Chondrocyte (in vitro differentiated cells): ENCODE measurements at places on chromosomes 3 and 15. TPM values are rescaled to one million over a fixed set of nuclear protein-coding genes. Genes with fewer than 3 reads are reported as not detected.

Gene SLC28A1
- not detected in 3 replicates for total RNA-seq

Gene CFAP92
- not detected in 3 replicates for total RNA-seq

Gene JMJD7
- 4.9 to 5.4 TPM (median 5.2 TPM) in 3 replicates for total RNA-seq

- H3K4me3 ChIP-seq = no peak overlapping the region
- no peak overlapping the region for H3K27ac ChIP-seq
- H3K36me3 ChIP-seq = peaks cover 1% of the 10 kb centered on the region
- no peaks in the 10 kb centered on the region for H3K27me3 ChIP-seq
These were observed 178.4 kb upstream of the STT3B start for GRCh38 chr3:31354373-31354772.

GRCh38 chr3:155252535-155252934 is 40.9 kb downstream of the STRIT1 start:
- H3K4me3 ChIP-seq = no peak overlapping the region
- H3K27ac ChIP-seq = no peak overlapping the region
- H3K36me3 ChIP-seq = peaks cover 2% of the 10 kb centered on the region
- DNase-seq = no peak

- H3K4me1 ChIP-seq = no peaks in the 10 kb centered on the region
- DNase-seq = peak; percentile 87
- no peaks in the 10 kb centered on the region for H3K36me3 ChIP-seq
These were observed at the start of gene REC114 for GRCh38 chr15:73442968-73443367. REC114 (plus strand) TSS chr15:73443164; CDS start chr15:73443186, 22 bp downstream.

Gene PLIN1
- 0.17 to 0.44 TPM in 2 of 3 replicates, not detected in the other for total RNA-seq

Gene GALNT15
- 0.28 to 1.2 TPM (median 0.40 TPM) in 3 replicates for total RNA-seq

DNA sequence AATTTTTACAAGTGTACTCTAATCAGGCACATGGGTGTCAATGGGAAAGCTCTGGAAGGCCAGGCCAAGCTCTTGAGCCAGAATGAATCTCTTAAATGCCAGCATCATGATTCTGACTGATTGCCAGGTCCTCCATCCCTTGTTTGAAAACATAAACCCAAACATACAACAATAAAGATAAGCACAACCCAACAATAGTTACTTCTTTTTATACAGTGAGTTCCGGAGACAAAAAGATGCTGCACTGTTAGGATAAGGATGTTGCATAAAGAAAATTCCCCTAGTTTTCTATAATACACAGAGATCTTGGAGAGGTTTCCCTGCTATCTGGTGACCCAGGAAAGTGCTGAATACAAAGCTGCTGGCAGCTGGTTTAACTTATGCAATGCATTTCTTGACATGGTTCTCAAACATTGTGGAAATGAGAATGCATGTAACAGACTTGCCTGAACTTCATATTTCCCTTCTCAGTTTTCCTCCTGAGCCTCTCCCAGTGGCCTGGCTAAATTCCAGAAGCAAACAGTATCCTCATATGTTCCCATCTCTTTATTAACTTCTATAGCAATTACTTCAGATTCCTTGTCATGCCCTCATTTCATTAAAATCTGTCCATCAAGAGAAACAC is 180.1 kb upstream of the PRICKLE2 start:
- no peaks in the 10 kb centered on the region for H3K27me3 ChIP-seq
- H3K27ac ChIP-seq = peak overlapping the region; percentile 4
- no peak overlapping the region for H3K4me3 ChIP-seq
- no peaks in the 10 kb centered on the region for H3K36me3 ChIP-seq
- DNase-seq = no peak

DNA sequence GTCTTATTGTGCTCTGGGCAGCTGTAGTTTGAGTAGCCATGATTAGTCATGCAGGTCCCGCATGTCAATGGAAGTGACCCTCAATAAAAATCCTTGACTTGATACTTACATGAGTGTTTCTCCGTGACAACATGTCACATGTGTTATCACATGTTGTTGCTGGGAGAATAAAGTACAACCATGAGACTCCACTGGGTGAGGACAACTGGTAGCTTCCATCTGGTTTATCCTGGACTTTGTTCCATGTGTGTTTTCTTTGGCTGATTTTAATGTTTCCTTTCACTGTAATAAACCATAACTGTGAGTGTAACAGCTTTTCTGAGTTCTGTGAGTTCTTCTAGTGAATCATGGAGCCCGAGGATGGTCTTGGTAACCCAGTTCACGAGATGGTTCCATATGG is 63.1 kb upstream of the NDN start:
- no peaks in the 10 kb centered on the region for H3K36me3 ChIP-seq
- no peak for DNase-seq
- H3K4me1 ChIP-seq = no peaks in the 10 kb centered on the region

Gene PATL2
- total RNA-seq = not detected in 3 replicates

Gene IQCH
- total RNA-seq = 1.00 to 1.4 TPM (median 1.0 TPM) in 3 replicates

DNA sequence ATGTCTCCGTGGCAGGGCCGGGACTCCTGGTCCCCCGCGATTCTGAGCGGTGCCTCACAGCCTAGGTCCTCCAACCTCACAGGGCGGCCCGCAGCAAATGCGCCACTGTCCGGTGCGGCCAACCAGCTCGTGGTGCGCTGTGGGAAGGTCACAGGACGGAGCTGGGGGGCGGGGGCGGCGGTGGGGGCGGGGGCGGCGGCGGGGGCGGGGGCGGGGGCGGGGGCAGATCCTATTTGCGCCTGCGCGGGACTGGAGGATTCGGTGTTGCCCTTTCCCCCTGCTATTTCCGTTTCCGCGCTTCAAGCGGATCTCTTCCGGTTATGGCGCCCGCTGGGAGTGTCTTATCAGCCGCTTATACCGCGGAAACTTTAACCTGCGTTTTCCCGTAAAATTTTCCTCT is 106.7 kb upstream of the SNRPN start:
- peaks cover 6% of the 10 kb centered on the region for H3K27me3 ChIP-seq
- H3K36me3 ChIP-seq = no peaks in the 10 kb centered on the region
- peak overlapping the region; percentile 63 for H3K4me3 ChIP-seq
- DNase-seq = no peak
- no peaks in the 10 kb centered on the region for H3K4me1 ChIP-seq
- H3K27ac ChIP-seq = no peak overlapping the region

Gene AMT
- total RNA-seq = 4.8 to 6.1 TPM (median 6.0 TPM) in 3 replicates

GRCh38 chr3:64560791-64561190 is 127.0 kb downstream of the ADAMTS9 start:
- no peaks in the 10 kb centered on the region for H3K36me3 ChIP-seq
- no peak overlapping the region for H3K4me3 ChIP-seq
- no peak overlapping the region for H3K27ac ChIP-seq
- H3K27me3 ChIP-seq = peaks cover 2% of the 10 kb centered on the region
- DNase-seq = no peak
- no peaks in the 10 kb centered on the region for H3K4me1 ChIP-seq

GRCh38 chr15:72866182-72866581 is 82.6 kb upstream of the ADPGK start:
- peak overlapping the region; percentile 71 for H3K27ac ChIP-seq
- H3K4me1 ChIP-seq = peaks cover 16% of the 10 kb centered on the region
- H3K27me3 ChIP-seq = peaks cover 32% of the 10 kb centered on the region
- DNase-seq = no peak
- no peak overlapping the region for H3K4me3 ChIP-seq

Gene FOXL2
- total RNA-seq = 0.18 to 0.22 TPM in 2 of 3 replicates, not detected in the other

Gene OR5AC2
- total RNA-seq = not detected in 3 replicates

Gene GRAMD1C
- 1.2 to 2.3 TPM (median 1.6 TPM) in 3 replicates for total RNA-seq

- no peaks in the 10 kb centered on the region for H3K27me3 ChIP-seq
- no peaks in the 10 kb centered on the region for H3K36me3 ChIP-seq
- peaks cover 4% of the 10 kb centered on the region for H3K4me1 ChIP-seq
- no peak overlapping the region for H3K4me3 ChIP-seq
These were observed 37.8 kb upstream of the TRH start for GRCh38 chr3:129936757-129937156.

GRCh38 chr3:12187448-12188327 is 29.0 kb upstream of the TIMP4 start:
- no peaks in the 10 kb centered on the region for H3K36me3 ChIP-seq
- H3K27ac ChIP-seq = peak overlapping the region; percentile 99
- no peak for DNase-seq
- peaks cover 40% of the 10 kb centered on the region for H3K4me1 ChIP-seq

GRCh38 chr15:27865926-27866325 is 233.2 kb downstream of the OCA2 start:
- H3K27me3 ChIP-seq = peaks cover 4% of the 10 kb centered on the region
- H3K4me3 ChIP-seq = no peak overlapping the region
- DNase-seq = no peak
- H3K4me1 ChIP-seq = no peaks in the 10 kb centered on the region
- no peaks in the 10 kb centered on the region for H3K36me3 ChIP-seq

Gene RTP3
- total RNA-seq = not detected in 3 replicates

DNA sequence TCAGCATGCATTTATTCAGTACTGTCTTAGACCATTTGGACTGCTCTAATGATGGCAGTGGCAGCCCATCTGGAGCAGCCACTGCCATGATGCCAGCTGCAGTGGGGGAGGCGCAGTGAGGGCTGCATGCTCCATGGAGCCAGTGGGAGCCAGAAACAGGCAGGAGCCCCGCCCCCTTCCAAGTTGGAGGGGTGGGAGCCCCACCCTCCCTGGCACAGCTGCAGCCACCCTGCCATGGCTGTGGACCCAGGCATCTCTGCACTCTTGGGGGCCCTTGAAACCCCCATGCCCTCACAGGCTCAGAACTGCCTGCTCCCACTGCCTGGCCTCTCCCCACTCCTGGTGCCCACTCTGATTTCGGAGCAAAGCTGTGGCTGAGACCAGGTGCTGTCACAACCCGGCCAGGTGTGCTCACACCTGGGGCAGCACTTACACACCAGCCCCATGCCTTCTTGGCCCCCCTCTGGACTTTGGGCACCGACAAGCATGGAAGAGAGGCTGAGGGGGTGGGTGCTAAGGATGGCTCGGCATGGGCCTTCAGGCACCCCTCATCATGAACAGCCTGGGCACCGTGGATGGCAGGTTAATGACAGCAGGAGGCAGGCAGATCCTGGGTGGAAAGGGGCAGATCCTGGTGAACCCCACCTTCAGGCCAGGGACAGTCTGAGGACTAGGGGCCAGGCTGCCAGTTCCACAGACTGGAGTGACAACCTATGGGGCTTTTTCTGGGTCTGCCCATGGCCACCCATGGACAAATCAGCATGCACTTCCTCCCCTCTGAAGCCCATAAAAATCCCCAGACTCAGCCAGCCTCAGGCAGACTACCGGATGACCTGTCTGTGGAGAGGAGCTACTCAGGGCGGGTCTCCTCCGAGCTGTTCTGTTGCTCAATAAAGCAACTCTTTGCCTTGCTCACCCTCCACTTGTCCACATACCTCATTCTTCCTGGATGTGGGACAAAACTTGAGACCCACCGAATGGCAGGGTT is 18.3 kb downstream of the TBC1D21 start:
- H3K27ac ChIP-seq = no peak overlapping the region
- no peak overlapping the region for H3K4me3 ChIP-seq

Gene FETUB
- not detected in 3 replicates for total RNA-seq
